ENCODE measurements at places on chromosomes 6 and 20.

DNA sequence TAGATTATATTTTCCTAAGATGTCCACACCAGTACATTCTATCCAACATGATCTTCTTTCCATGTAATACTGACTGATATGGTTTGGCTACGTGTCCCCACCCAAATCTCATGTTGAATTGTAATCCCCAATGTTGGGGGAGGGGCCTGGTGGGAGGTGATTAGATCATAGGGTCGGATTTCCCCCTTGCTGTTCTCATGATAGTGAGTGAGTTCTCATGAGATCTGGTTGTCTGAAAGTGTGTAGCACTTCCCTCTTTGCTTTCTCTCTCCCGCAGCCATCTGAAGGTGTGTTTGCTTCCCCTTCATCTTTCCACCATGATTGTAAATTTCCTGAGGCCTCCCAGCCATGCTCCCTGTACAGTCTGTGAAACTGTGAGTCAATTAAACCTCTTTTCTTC, 12.2 kb upstream of the HBS1L start:
- DNase-seq = no peak

GRCh38 chr6:28747631-28748157, 176.1 kb downstream of the TRIM27 start:
- DNase-seq = no peak

- no peak for DNase-seq
Observed at GRCh38 chr6:88840796-88841539, 122.5 kb downstream of the RNGTT start.

- DNase-seq = no peak
Observed at GRCh38 chr20:12660918-12661317, 347.9 kb upstream of the SPTLC3 start.

GRCh38 chr6:112281821-112282615, 27.7 kb upstream of the LAMA4 start:
- no peak for DNase-seq

DNA sequence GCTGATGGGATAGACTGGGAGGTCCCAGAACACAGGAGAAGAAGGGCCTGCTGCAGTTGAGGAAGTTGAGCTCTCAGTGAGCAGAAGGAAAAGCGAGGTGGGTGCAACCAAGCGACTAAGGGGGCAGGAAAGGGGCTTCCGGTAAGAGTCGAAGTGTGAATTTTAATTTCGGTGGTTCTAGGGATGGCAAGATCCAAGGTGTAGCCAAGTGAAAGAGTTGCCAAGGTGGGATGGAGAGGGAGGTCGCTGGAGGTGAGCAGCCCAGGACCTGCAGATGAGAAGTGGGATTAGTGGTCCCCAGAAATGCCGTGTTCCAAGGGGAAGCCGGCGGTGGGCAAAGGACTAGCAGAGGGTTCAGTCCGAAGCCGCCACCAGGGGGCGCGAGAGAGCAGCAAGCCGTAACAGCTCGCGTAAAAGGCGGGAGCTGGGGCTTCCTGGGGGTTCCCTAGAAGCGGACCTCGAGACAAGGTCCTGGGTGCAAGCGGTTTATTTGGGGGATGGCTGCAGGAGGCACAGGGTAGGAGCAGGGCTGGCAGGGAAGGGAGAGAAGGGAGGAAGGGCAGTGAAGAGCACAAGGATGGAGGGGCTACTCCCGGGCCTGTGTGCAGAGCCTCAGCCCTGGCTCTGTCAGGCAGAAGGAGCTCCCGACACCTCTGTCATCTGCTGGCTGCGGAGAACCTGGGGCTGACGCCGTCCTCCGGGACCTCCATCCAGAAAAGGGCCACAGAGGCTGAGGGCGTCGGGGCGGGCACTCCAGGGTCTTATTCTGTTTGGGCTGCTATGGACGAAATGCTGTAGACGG, 103.6 kb downstream of the PAX1 start:
- DNase-seq = no peak

DNA sequence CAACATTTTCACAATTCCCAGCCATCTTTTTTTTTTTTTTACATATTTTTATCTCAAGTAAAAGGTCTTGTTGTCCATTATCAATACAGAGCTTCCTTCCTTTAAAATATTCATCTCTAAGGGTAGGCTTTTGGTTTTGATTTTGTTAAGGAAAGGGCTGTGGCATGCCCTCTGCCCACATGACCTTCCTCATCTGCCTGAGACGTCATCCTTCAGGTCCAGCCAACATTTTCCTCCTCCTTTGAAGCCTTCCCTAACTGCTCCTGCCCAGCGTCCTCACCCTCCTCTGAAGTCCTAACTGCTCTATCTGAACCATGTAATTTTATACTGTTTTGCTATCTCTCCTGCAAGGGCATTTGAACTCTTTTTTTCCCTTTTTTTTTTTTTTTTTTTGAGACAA, 73.9 kb upstream of the TGM3 start:
- DNase-seq = no peak
